ENCODE measurements at places on chromosomes 5 and 9. TPM values are rescaled to one million over a fixed set of nuclear protein-coding genes. Genes with fewer than 3 reads are reported as not detected.

DNA sequence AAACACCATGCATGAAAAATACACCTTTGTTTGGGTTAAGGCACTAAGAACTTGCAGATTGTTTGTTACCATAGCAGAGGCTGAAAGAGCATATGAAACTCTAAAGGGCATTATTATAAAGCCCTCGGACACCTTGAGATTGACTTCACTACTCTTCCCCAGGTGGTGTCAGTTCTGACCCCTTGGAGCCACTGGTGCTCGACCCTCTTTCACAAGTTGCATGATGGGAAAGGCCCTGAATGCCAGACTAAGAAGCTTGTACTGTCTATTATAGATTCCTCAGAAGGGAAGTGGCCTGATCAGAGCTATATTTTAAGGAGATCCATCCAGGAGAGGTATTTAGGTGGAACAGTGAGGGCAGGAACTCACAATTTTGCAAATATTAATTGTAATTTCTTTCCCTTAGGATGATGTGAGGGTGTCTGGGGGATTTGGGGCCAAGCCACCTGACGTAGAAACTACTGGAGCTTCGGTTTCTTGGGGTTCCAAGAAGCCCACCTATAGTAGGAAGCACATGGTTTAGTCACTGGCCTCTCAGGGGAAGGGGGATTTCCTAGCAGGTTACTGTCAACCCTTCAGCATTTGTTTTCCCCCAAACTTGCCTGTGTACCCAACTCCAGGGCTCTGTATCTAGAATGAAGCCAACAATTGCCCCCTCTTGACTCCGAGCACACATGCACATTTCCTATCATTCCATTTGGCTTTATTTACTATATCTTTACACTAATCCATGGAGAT lies 16.2 kb downstream of the FBXO10 start:
- DNase-seq = no peak

GRCh38 chr9:73531658-73532057 lies 380.0 kb downstream of the ANXA1 start:
- DNase-seq = no peak

- no peak for DNase-seq
Measured at GRCh38 chr5:179223528-179223927, 121.7 kb downstream of the ADAMTS2 start.

DNA sequence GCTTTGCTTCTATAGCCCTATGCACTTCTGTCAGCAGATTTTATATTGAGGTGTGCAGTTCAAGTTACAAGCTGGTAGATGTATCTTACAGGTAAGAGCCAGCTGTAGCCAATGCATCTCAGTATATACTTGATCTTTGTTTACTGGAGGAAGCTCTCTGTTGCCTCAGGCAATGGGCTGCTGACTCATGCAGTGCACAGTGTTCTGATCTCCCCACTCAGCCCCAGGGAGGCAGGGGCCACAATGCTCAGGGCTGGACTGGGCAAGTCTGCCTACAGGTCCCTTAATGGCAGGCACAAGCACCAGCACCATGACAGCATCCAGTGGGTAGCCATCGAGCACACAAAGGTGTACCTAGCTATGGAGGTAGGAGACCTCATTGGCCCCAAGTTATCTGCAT lies 178.8 kb upstream of the CDH10 start:
- no peak for DNase-seq

DNA sequence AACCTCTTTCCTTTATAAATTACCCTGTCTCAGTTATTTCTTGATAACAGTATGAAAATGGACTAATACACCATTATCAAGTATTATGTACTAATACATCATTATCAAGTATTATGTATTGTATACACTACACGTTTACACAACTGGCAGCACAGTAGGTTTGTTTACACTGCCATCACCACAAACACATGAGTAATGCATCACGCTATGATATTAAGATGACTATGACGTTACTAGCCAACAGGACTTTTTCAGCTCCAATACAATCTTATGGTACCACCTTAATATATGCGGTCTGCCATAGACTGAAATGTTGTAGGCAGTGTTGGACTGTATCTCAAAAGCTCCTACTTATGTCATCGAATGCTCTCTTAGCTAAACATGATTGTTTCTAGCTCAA lies 28.2 kb downstream of the PRELID2 start:
- DNase-seq = no peak

DNA sequence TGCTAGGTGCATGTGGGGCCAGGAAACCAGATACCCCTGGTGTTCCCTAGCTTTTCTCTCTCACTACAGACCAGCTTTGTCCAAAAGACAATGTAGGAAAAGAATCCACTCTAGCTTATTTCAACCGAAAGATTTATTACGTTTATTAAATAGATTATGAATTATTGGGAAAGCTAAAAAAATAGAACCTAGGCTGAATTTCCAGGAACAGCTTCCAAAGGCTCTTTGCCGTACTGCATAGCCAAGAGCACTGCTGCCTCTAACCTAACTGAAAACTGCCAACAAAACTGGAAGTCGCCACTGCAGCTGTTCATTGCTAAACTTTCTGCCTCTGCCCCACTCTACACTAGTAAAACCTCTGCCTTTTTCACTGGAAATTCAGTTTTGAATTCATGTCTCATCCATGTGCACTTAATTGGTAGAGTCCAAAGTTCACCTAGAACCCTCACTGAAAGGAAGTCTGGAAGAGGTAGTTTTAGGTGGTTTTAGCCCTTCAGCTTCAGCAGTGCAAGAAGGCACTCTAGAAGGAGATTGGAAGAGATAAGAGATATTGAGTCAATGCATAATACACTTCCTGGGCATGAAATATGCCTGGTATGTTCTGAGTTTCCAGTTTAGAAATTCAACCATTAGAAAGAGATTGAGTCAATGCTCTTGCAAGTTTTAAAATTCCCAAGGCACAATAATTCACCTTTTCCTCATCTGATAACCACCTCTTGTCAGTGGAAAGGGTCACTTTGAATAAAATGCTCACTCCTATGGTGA lies 927.9 kb downstream of the MAT2B start:
- no peak for DNase-seq

GRCh38 chr5:39164016-39164415 lies 55.3 kb downstream of the FYB1 start:
- no peak for DNase-seq

GRCh38 chr9:84207491-84207951 lies 133.0 kb downstream of the SLC28A3 start:
- peak; percentile 2 for DNase-seq

GRCh38 chr5:142915813-142916424 lies 145.7 kb downstream of the ARHGAP26 start:
- DNase-seq = no peak

GRCh38 chr9:2260417-2261306 lies 245.5 kb downstream of the SMARCA2 start:
- peak; percentile 31 for DNase-seq

- no peak for DNase-seq
Measured at GRCh38 chr5:169886033-169886432, 94.3 kb downstream of the INSYN2B start.

Gene CTXN3
- 1.1 TPM for total RNA-seq

DNA sequence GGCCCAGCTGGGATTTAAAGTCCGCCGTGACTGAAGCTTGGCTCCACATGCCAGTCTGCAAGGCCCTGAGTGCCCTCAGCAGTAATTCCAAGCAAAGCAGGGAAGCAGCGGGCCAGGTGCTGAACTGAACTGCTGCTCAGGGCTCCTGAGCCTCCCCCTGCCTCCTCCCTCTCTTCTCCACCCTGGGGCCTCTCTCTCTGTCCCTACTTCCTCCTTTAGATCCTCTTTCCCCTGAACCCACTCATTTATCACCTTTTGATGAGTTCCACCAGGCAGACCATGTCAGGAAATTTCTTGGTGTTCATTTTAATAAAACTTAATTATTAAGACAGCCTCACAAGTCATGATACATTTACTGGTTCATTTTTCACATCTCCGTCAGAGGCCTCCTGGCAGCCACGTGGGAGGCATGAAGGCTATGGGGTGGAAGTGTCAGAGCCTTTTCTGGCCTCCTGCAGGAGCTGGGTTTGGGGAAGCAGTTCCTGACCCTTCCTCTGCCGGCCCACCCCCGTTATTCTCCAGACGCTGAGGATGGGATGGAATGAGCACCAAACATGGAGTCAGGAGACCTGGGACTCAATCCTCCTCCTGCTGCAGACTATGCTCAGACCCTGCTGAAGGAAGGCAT lies 32.2 kb upstream of the KCNIP1 start:
- no peak for DNase-seq

Gene CRHBP
- 2.3 TPM for total RNA-seq

GRCh38 chr5:178450121-178451028 lies 139.8 kb downstream of the COL23A1 start:
- no peak for DNase-seq

Gene PAEP
- not detected for total RNA-seq

Gene DDX41
- 63.5 TPM for total RNA-seq

- DNase-seq = no peak
Measured at GRCh38 chr9:72534931-72535330, 13.5 kb downstream of the TMC1 start.

- DNase-seq = no peak
Measured at GRCh38 chr5:65120371-65120967, 351.7 kb downstream of the CWC27 start.

GRCh38 chr5:179212870-179213269 lies 132.4 kb downstream of the ADAMTS2 start:
- DNase-seq = no peak

GRCh38 chr5:160082614-160083500 lies 36.4 kb downstream of the PWWP2A start:
- no peak for DNase-seq

DNA sequence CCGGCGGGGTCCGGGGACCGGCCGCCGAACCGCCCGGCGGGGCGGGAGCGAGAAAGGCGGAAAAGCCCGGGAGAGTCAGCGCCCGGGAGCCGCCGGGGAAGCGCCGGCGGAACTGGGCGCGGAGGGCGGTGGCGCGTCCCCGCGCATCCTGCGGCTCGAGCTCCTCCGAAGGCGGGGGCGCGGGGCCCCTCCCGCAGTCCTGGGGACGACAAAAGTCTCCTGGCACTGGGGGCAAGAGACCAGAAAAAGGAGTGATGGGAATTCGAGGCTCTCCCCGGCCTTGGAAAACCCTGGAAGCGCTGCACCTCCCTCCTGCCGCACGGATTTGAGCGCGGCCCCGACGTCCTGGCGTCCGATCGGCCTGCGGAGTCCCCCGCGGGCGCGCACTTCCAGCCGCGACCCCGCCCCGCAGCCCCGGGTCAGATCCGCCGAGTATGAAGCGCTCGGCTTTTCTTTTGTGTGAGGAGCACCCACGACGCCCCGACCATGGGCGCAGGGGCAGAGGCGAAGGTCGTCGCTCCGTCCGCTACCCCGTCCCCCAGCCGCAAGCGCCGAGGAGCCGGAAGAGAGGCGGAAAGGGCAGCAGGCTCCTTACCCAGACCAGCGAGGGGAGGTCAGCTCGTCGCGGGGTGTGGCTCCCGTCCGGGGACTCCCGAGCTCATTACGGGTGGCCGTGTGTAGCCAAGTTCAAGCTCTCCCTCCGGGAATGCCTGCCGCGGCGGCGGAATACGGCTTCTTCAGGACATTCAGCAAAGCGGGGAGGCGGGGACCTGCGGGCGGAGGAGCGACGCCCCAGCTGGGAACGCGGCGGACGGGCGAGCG lies at the start of gene EPB41L4A:
Gene EPB41L4A (minus strand): TSS at position 114 of the 822 bp plus-strand sequence. CDS start 238 bp downstream, outside the sequence.
- DNase-seq = no peak

GRCh38 chr9:2623288-2624050 lies 1.9 kb downstream of the VLDLR start:
- peak; percentile 60 for DNase-seq

GRCh38 chr5:122431298-122431697 lies 119.3 kb downstream of the SNCAIP start:
- no peak for DNase-seq

DNA sequence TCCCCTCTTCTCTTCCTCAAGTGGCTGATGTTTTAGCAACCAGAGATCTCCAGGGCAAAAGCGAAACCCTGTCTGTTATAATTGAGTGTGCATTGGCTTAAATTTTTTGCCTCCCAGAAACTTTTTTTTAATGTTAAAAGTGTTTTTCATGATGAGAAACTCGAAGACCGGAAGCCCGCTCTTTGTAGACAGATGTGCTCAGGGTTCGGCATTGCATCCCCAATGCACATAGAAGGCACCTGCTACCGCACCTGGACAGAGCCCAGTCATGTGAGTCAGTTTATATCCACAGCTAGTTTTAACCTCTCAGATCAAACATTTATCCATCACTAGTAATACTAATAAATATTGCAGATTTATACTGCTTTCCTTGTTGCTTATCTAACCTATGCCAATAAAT lies 19.5 kb upstream of the NADK2 start:
- no peak for DNase-seq

DNA sequence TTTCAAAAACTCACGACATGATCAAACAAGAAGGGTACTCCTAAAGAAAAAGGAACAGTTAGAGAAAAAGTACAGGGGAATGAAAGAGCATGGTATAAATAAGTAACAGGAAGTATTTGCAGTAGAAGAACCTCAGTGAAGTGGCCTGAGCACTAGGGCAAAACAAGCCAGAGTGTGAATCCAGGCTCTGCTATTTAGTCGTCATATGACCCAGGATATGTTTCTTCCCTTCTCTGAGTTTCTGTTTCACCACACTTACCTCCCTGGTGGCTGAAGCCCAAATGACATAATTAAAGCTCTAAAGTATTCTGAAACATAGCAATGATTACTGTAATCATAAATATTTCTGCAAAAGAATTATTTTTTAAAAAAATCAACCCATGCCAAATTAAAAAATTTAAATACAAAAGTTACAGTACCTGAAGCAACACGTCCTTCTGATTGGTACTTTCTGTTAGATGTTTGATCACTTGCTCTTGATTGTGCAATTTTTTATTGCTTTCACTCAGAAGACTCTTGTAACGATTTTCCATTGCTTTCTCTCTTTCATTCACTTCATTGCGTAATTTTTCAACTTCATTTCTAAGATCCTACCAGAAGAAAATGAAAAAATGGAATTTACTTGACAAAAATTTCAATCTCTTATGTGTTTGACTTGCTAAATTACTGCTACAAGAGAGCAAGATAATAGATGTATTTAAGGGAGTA lies 88.9 kb downstream of the CDK5RAP2 start:
- no peak for DNase-seq
